ENCODE measurements at places on chromosomes 3 and 15. TPM values are rescaled to one million over a fixed set of nuclear protein-coding genes. Genes with fewer than 3 reads are reported as not detected.

GRCh38 chr3:110956081-110956480 lies 115.5 kb upstream of the NECTIN3 start:
- DNase-seq = no peak

- DNase-seq = no peak
These were observed 44.1 kb downstream of the SLTM start for GRCh38 chr15:58889363-58889762.

- DNase-seq = no peak
These were observed 6.9 kb downstream of the PLCH1 start for GRCh38 chr3:155737844-155738460.

LSG1 gene
- polyA plus RNA-seq = 39.8 TPM

IL17RB gene
- 14.2 TPM for polyA plus RNA-seq

BCL2A1 gene
- 0.18 TPM for polyA plus RNA-seq

CHRNA3 gene
- polyA plus RNA-seq = 0.76 TPM

SKIC8 gene
- polyA plus RNA-seq = 118 TPM

SYNM gene
- polyA plus RNA-seq = 1.9 TPM

All from right renal cortex interstitium (tissue), 3 donors.